ENCODE measurements at places on chromosomes 2 and 18.

DNA sequence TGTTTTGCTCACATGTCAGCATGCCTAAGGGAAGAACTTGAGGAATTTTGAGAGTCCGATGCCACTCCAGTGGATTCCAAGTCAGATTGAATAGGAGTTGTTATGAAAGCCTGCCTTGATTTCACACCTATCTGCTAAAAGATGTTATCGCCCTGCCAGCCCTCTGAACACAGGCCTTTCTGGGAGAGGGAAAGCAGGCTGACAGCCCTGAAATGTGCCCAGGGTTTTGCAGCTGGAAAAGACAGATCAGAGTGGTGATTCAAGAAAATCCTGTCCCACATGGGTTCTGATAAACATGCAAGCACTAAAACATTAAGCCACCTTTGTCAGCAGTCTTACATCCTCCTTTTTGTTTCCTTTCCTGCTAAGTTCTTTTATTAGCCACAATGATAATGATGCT lies 1752.9 kb upstream of the CELF4 start:
- no peak for DNase-seq

- no peak for DNase-seq
Measured at GRCh38 chr2:149715005-149715592, 127.5 kb upstream of the MMADHC start.

GRCh38 chr2:156589381-156590079 lies 153.4 kb downstream of the GPD2 start:
- DNase-seq = peak; percentile 23

GRCh38 chr2:7094231-7094741 lies 177.1 kb downstream of the RNF144A start:
- DNase-seq = no peak

- DNase-seq = no peak
Measured at GRCh38 chr18:57804557-57804956, 1.4 kb upstream of the ATP8B1 start.

- DNase-seq = no peak
Measured at GRCh38 chr2:42949125-42949524, 156.7 kb upstream of the HAAO start.

DNA sequence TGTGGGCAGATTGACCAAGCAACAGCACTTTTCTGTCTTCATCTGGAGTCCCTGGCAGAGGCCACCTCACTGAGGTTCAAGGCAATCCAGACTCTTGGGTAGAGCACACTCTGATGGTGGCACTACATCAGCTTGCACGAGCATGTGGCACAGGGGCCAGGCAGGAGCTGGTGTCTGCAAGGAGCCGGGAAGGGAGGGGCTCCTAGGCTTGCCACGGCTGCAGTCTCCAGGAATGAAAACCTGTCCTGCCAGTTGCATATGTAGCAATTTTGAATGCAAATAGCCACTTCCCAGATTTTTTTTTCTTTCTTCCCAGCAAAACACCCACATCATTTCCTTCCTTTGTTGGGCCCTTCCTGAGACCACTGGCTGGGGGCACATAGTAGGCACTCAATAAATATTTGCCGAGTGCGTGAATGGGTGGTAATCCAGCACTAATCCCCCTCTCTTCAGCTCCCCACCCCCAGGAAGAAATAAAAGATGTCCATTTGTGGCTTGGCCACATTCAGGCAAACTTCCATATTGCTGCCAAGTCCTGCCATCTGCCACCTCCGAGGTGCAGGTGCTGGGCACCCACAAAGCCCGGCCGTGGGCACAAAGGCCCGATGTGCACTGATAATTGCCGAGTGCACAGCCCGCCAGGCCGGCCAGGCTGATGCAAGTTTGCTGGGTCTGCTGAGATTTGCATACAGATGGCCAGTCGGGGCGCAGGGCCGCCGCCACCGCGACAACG lies 72.4 kb downstream of the MYCN start:
- DNase-seq = no peak

All from stimulated activated CD4-positive, alpha-beta T cell treated with anti-CD3 and anti-CD28 coated beads, Interleukin-15, amount 100 ng/mL, for 24 hours (primary cell).